ENCODE measurements at places on chromosomes 7 and 10.
A peak's percentile ranks its signal among the peaks of the same experiment; 100 is the strongest.

DNA sequence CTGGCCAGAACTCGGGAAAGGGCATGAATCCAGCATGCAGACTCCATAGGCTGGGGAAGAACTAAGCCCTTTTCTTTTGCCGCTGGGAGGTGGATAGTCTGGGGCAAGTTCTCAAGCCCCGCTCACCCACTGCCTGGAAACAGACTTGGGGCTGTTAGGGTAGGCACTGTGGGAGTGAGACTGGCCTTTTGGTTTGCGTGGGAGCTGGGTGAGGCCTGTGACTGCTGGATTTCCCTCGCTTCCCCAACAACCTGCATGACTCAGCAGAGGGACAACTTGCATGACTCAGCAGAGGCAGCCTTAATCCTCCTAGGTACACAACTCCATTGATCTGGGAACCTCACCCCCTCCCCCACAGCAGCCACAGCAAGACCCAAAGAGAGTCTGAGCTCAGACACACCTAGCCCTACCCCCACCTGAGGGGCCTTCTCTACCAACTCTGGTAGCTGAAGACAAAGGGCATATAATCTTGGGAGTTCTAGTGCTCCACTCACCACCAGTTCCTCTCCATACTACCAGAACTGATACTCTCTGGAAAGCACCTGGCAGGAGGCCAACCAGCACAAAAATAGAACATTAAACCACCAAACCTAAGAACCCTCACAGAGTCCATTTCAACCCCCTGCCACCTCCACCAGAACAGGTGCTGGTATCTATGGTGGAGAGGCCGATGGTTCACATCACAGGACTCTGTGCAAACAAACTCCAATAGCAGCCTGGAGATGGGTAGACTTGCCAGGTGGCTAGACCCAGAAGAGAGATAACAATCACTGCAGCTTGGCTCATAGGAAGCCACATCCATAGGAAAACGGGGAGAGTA, 81.4 kb upstream of the LAMB4 start:
- DNase-seq: no peak

GRCh38 chr10:75095631-75096030, 15.8 kb upstream of the SAMD8 start:
- no peak for DNase-seq

DNA sequence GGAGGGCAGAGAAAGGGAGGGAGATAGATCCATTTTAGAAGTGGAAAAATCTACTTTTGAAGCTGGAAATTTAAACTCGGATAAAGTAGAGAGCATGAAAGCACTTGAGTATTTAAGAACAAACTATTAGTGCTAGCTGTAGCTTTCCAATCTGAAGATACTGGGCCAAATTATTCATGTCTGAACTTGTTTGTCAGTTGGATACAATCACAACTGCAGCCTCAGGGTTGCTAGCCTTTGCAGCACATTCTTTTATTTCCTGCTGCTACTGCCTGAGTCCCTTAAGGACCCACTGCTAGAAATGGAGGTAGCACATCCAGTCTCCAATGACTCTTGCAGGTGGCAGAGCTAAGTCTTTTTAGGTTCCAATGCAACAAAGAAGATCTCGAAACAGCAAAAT, 8.3 kb upstream of the SLC25A13 start:
- no peak for DNase-seq

- DNase-seq: no peak
Observed at GRCh38 chr10:61251089-61251488, 202.1 kb downstream of the TMEM26 start.

DNA sequence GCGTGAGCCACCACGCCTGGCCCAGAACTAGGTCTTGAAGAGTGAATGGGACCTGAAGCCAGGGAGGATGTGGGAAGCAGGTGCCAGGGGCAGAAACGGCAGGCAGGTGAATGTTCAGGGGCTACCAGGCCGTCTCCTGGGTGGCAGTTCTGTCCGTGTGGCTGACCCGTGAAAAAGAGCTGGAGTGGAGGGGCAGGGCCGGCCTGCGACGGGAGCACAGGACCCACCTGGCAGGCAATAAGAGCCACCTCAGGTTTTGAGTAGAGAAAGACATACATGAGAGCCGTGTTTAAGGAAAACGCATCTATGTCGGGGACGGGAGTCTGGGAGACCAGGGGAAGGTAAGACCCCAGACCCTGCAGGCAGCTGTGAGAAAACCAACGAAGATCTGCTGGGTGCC, 70.7 kb upstream of the ATP6V0A4 start:
- DNase-seq: no peak

DNA sequence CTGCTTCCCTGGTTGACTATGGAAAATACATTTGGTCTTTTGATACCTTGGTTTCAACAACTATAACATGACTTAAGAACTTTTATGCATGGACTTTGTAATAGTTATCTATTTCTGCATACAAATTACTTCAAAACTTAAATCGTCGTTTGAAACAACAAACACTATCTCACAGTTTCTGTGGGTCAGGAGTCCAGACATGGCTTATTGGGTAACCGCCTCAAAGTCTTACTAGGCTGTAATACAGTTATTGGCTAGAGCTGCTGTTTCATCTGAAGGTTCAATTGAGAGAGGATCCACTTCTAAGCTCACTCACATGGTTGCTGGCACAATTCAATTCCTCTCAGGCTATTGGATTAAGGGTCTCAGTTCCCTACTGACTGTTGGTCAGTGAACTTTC, 135.1 kb downstream of the LYZL1 start:
- no peak for DNase-seq

- no peak for DNase-seq
Observed at GRCh38 chr10:130194194-130194990, 58.2 kb downstream of the GLRX3 start.

DNA sequence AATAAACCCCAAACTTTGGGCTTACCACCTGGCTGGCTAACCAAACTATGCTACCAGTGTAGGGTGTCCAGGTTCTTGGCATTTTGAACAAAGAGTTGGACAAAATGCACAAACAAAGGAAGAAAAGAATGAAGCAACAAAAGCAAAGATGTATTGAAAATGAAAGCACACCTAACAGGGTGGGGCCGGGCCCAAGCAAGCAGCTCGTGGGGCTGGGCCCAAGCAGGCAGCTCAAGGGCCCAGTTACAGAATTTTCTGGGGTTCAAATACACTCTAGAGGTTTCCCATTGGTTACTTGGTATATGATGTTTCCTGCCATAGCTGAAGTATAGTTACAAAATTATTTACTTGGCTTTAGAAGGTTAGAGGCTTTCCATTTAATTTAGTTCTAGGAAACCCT, 15.7 kb downstream of the ACADSB start:
- DNase-seq: no peak

GRCh38 chr7:101804088-101804963, 13.1 kb upstream of the CUX1 start:
- no peak for DNase-seq

GRCh38 chr10:107880185-107880584, 715.7 kb upstream of the SORCS1 start:
- DNase-seq: no peak

GRCh38 chr10:15141136-15142054, 27.1 kb downstream of the NMT2 start:
- DNase-seq: no peak

DNA sequence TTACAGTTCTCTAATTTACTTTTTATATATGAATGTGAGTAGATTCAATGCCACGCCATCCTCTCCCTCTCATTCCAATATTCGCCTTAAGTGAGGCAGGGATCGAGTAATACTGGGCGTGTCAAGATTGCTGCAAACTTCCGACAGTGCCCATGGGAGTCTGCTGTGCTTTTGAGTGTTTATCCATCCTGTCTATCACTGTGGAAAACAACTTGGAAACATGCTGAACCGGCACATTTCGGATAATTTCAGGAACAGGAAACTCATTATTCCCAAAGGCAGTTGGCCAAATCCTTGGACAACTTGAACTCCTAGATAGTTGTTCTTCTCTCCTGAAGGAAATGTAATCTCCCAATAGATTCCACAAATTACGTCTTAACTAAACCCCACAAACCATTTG, 28.5 kb downstream of the PIP4K2A start:
- DNase-seq: no peak

- no peak for DNase-seq
Observed at GRCh38 chr7:46512891-46513413, 591.9 kb upstream of the IGFBP3 start.

DNA sequence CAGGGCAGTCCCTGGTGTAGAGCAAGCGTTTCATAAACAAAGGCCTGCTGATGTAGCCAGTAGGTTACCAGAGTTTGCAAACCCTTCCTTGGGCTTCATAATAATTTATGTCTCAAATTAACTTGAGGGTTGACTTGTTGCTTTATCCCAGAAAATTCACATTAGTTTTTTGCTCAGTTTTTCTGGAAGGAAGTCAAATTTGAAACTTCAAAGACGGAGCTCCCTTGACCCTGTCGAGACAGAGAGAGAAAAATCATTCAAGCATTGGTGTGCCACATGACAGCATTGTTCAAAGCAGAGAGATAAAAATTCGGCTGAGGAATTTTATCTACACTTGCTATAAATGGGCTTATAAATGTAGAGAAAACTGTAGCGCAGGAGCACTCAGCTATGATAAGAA, 627.7 kb downstream of the TNS3 start:
- no peak for DNase-seq

DNA sequence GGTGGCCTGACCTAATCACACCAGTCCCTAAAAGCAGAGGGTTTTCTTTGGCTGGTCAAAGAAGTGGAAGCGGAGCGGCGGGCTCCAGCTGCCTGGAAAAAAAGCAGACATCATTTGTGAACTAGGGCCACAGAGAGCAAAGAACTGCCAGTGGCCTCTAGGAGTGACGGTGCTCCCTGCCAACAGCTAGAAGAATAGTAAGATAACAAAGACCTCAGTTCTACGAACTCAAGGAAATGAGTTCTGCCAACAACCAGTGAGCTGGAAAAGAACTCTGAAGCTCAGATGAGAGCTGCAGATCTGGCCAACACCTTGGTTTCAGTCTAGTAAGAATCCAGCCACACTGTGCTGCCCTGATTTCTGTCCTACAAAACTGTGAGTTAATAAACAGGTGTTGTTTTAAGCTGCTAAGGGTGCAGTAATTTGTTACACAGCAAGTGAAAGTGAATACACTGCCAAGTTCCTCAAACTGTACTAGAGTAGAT, 178.0 kb downstream of the SRPK2 start:
- no peak for DNase-seq

DNA sequence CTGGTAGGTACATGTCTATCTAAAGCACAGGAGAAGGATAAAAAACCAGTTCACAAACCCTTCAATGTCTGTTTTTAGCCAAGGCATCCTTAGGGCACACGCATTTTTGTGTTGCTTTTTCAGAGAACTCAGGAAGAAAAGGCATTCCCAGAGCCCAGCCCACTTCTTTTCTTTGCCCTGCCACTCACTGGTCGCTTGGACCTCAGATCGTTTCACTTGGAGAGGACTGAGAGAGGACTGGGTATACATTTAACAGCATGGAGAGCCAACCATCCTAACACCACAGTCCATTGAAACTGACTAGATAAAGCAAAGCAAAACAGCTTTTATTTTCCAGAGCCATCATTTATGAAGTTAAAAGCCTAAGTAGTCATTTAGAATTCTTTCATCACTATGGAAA, 194.2 kb downstream of the CAMK1D start:
- DNase-seq: no peak

- no peak for DNase-seq
Observed at GRCh38 chr7:41399171-41399570, 303.7 kb downstream of the INHBA start.

- DNase-seq: no peak
Observed at GRCh38 chr10:62063795-62064472, 162.4 kb downstream of the ARID5B start.

DNA sequence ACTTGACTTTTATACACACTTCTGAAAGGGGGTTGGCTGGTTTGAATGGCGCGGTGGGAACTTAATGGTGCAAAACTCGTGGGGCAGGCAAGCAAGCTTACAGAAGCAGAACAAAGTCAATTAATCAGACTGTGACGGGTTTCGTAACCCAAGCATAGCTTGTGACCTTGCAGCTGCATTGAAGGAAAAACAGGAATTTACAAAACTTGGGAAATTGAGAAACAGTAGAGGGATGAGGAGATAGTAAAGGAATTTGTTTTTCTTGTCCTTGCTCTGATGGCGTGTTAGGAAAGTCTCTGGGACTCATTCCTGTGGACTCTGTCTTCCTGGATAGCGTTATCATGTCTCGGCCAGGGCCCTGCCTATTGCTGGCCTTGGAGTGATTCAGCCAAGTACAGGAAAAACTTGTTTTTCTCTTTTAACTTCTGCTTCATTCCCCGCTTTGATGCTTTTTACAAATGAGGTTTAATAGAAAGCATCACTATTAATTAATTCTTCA, 220.0 kb upstream of the KCND2 start:
- no peak for DNase-seq

- DNase-seq: peak; percentile 80
Observed at GRCh38 chr10:8331896-8332729, 277.6 kb downstream of the GATA3 start.

GRCh38 chr7:102030696-102031095, 213.3 kb downstream of the CUX1 start:
- no peak for DNase-seq

- DNase-seq: no peak
Observed at GRCh38 chr7:132504071-132504470, 72.2 kb downstream of the PLXNA4 start.

GRCh38 chr10:77016278-77016815, 621.3 kb downstream of the KCNMA1 start:
- DNase-seq: no peak

DNA sequence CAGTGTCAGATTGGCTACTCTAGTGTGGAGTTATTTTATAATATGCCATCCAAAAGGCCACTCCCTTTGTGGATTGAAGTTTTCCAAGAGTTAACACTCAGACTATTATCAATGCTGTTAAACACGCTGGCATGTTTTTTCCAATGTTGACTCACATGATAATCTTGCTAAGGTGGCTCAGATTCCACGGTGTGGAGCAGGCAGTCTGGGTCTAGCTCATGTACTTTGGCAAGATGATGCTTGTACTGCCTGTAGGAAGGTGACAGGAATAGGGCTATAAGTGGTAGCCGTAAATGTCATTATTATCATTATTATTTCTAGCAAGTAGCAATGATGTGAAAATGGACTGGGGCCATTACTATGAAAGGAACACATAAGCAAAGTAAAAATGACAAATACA, 79.4 kb upstream of the TBX20 start:
- no peak for DNase-seq

GRCh38 chr10:60906411-60906810, 37.6 kb downstream of the RHOBTB1 start:
- no peak for DNase-seq
